ENCODE measurements at places on chromosomes 2 and 18.

DNA sequence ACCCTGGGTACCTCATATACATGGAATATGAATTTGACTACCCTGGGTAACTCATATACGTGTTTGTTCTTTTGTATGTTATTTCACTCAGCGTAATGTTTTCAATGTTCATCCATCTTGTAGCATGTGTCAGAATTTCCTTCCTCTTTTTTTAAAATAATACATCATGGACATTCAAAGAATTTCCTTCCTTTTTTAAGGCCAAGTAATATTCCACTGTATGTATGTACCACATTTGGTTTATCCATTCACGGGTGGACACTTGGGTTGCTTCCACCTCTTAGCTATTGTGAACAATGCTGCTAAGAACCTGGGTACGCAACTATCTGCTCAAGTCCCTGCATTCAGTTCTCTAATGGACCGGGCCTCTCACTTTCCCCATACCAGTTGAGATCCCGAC is 40.3 kb downstream of the FAM178B start:
- DNase-seq, result no peak

- DNase-seq, result no peak
These were observed 22.1 kb upstream of the SERTAD2 start for GRCh38 chr2:64675860-64676259.

GRCh38 chr18:76378526-76379215 is 116.4 kb downstream of the ZNF516 start:
- peak; percentile 19 for DNase-seq

- no peak for DNase-seq
These were observed 2.8 kb downstream of the CNOT11 start for GRCh38 chr2:101255501-101255900.

DNA sequence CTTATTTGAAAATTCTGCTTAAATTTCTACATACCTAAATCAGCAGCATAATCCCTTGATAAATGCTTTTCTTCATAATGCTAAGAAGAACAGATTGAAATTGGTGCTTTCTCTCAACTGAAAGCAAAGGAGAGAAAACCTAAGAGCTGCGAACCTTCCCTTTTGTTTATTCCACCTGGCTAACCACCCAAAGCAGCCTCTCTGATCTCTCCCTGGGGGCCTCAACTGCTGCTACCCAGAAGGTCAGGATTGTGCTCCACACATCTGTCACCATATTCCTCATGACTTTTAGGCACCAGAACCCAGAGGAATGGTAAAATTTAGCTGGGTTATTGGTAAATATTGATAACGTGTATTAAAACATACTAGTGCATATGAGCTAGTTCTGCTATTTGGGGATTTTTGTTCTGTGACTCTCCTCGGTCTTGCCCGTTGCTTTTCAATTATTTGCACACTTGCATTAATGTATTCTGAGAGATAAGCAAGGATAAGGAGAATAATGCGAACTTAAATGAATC is 334.1 kb downstream of the RIT2 start:
- no peak for DNase-seq

DNA sequence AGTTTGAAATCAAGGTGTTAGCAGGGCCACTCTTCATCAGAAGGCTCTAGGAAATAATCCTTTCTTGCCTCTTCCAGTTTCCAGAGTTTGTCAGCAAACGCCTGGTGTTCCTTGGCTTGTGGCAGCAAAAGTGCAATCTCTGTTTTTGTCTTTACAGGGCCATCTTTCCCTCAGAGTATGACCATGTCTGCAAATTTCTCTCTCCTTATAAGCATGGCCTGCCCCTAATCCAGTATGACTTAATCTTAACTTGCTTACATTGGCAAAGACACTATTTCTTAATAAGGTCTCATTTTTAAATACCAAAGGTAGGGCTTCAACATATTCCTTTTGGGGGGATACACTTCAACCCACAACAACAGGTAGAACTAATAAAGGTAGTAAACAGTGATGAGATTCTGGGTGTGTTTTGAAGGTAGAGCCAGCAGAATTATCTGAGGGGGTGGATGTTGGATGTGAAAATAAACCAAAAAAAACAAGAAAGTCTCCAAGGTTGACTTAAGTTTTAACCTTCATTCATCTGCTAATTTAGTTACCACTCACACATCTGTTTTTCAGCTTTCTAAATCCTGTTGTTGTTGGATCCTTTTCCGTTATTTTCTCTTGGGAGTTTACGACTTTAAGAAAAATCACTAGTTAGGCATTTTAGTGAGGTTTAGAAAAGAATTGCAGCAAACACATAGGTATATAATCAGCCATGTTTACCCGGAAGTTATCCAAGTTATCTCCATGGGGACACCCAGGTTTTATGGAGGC is 234.4 kb upstream of the FIGN start:
- DNase-seq, result no peak

DNA sequence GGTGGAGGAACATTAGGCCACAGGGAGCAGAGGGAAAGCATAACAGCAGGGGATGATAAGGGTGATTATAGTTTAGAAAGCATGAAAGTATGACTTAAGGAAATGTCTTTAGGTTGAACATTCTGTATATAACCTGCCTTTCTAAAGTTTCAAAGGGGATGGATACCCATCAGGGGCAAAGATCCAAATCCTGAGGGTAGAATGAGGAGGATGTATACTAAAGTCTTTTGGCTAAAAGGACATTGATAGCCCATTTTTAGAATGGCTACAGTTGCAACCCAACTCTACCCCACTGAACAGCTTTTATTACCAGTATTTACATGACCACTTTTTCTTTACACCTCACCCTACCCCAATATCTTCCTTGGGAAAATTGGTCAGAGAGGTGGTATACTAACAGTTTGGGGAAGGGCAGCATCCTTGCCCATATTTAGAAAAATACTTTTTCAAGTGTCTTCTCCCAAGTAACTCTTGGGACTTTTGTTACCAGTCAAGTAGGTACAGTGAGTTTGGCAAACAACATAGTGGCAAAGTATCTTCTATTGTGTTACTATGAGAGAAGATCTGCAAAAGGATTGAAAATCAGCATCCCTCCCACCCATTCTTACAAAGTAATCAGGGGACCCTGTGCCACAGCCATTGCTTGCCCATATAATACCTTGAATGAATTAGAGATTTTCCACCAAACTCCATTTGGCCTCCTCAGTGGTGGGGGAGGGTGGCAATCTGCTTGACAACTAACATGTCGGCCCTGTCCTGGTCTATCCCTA is 8.3 kb downstream of the MAT2A start:
- no peak for DNase-seq

DNA sequence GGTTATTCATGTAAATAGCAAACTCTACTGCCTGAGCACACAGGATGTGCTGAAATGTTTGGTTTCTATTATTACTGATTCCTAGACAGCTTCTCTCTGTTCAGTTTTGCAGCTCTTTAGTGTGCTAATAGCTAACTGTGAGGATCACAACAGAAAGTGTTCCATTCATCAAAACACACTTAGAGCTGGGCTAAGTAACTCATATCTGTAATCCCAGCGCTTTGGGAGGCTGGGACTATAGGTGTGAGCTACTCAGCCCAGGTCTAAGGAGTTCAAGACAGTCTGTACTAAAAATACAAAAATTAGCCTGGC is 63.2 kb downstream of the MOGAT1 start:
- peak; percentile 35 for DNase-seq

GRCh38 chr18:47632970-47633635 is 297.4 kb downstream of the SMAD2 start:
- DNase-seq, result no peak

DNA sequence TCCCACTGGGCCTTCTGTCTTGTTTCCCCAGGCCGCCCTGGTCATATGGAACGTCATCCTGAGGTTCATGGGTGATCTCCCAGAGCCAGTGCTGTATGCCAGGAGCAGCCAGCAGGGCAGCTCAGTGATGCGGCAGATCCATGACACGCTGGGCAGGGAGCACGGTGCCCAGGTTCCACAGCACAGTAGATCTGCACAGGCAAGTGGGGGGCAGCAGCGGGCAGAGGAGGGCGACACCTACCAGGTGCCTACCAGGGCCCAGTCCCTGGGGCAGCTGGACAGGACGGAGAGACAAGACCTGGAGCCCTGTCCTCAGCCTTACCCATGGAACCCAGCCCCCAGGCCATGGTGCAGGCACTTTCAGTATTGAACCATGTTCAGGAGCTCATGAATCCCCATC is 36.1 kb upstream of the GPR17 start:
- no peak for DNase-seq

GRCh38 chr2:42096869-42097591 is 49.2 kb downstream of the PKDCC start:
- DNase-seq, result peak; percentile 32

DNA sequence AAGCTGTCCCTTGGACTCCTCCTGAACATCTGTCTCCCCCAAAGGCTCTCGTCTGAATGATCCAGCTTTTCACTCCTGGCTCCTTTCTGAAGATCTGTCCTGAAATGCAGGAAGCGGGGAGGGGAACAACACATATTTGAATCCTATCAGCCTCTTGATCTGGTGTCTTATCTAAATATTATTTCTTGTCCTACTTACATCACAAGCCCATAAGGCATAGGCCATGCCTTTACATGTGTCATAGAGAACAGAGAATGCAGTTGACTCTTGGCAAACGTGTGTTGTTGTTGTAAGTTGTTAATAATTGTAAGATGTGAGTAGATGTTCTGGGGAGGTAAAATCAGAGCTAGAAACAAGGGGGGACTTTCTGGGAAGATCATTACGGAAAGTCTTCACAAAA is 57.4 kb downstream of the GATA6 start:
- no peak for DNase-seq

DNA sequence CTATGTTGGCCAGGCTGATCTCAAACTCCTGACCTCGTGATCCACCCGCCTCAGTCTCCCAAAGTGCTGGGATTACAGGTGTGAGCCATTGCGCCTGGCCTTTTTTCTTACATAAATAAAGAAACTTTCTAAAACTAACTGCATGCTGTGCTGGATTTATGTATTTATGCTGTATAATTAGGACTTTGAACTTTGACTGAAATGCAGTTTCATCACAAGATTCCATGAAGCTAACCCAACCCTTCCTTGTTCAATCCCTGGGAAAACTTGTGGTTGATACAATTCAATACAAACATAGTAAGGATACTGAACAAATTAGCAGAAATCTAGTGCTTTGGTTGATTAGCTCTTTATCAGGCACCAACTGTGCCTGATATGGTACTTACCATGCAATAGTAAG is 20.9 kb upstream of the SLC35F5 start:
- no peak for DNase-seq

GRCh38 chr2:206260188-206261012 is 14.1 kb upstream of the ZDBF2 start:
- peak; percentile 42 for DNase-seq

DNA sequence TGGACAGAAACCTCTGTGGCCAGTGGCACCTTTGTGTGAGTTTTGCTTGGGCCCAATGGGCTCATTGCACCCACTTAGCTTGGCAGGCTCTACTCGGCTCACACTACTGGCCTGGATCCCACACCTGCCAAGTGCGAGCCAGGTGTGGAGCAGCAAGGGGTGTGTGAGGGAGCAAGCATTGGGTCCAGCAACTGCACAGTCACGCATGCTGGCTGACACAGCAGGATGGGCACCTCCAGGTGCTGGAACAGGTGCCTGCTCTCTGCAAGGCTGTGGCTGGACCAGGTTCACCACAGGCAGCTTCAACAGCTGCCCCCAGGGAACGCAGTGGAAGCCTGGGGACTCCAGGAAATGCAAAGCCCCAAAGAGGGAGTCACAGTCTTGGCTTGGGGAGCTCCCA is 94.2 kb downstream of the DOK6 start:
- no peak for DNase-seq

GRCh38 chr2:219496825-219497494 is 1.7 kb upstream of the GMPPA start:
- DNase-seq, result no peak

DNA sequence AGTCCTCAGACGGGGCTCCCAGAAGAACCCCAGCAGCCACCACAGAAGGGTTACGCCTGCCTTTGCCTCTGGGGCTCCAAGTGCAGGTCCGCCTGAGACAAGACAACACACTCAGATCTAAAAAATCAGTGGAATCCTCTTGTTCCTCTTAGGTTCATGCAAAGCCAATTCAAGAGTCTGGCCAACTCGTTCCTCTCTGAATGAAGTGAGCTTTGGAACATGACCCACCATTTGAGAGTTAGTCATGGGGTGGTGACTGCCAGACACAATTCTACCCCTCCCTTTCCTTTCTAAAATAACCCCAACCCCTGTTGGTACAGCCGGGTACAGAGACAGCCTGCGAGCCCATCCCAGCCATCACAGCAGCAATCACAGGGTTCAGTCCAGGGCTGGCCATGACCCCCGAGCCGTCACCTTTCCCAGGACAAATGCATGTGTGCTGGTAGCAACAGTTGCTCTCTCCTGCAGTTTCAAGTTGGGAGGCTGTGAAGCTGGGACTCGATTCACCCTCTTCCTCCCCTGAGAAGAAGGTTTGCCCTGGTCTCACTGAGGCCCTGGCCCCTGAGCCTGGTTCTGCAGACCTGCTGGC is 183.1 kb upstream of the SH3BP4 start:
- DNase-seq, result no peak

DNA sequence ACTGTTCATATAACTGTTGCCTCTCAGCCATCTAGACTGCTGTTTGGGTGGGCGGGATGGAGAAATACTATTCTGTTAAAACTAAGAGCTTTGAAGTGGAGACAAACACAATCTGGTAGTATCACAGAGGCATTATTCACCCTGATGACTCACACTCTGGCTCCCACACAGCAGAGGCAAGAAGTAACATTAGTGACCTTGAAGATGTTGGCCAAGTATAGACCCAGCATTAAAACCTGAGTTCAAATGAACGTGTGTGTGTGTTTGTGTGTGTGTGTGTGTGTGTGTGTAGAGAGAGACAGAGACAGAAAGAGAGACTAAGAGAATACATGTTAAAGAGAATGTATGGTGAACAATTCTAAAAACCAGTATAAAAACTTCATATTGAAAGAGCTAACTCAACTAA is 22.5 kb upstream of the ACVR1 start:
- DNase-seq, result peak; percentile 18

- no peak for DNase-seq
These were observed 49.9 kb upstream of the TXNDC2 start for GRCh38 chr18:9835825-9836224.

- DNase-seq, result no peak
These were observed 39.1 kb downstream of the HNMT start for GRCh38 chr2:138003411-138003810.

- DNase-seq, result no peak
These were observed 64.3 kb upstream of the PLA2R1 start for GRCh38 chr2:160126756-160127155.

DNA sequence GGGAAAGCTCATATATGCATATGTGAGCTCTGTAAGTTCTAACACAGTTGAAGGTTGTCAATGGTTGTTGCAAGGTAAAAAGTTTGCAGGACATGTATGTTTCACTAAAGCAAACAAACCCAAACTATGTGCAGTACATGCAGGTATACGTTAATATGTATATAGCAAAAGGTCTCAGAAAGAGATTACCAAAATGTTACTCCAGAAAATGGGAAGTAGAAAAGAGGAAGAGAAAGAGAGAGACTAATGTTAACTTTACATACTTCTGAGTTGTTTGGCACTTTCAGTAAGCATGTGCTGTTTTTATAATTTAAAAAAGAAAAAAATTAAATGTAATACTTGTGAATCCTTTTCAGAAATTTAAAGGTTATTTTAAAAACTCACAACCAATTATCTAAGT is 32.8 kb upstream of the PEX13 start:
- no peak for DNase-seq

- no peak for DNase-seq
These were observed 2.1 kb downstream of the CTDP1 start for GRCh38 chr18:79681484-79682387.
